Panc1 (cell line): ENCODE measurements at places on chromosomes 11 and 22.

DNA sequence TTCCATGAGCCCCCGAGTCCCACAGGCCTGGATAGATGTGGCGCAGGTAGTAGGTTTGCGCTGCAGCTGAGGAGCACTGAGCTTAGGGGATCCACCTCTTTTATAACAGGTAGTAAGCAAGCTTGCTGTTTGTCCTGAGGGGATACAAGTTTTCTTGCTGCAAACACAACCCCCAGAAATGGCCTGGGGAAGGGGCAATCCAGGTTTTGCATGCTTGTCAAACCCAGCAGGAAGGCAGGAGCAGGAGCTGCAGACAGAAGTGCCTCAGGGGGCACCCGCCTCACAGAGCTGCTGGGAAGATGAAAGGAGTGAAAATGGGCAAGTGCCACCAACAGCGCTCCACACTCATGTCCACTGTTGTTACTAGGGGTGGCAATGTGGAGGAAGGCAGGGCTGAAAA lies 18.5 kb downstream of the APOL5 start:
- DNase-seq = no peak

- DNase-seq = no peak
Measured at GRCh38 chr11:74490941-74491340, 2.6 kb downstream of the LIPT2 start.

DNA sequence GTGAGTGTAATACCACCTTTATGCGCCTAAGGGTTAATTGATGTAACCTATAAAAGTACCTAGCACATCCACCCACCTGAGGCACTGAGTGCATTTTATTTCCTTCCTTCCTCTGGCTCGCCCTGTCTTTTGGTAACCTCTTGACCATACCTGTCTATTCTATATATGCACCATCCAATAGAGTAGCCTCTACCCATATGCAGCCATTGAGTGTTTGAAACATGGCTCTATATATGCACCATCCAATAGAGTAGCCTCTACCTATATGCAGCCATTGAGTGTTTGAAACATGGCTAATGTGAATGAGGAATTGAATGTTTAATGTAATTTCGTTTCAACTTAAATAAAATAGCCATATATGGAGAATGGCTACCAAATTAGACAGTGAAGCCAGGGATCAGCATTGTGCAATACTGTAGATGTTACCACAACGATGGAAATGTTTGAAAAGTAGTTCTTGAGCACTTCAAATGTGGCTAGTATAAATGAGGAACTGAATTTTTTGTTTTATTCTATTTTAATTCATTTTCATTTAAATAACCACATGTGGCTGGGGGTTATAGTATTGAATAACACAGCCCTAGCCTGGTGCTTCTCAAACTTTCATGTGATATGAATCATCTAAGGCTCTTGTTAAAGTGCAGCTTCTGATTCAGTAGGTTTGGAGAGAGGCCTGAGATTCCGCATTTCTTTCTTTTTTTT lies 33.8 kb downstream of the SLC35F2 start:
- no peak for DNase-seq

- DNase-seq = no peak
Measured at GRCh38 chr22:21068681-21069276, 23.0 kb downstream of the LRRC74B start.

GRCh38 chr11:108593923-108594434 lies 411 bp upstream of the EXPH5 start:
- no peak for DNase-seq
